T-helper 22 cell (primary cell): ENCODE measurements at places on chromosomes 16 and 17.

DNA sequence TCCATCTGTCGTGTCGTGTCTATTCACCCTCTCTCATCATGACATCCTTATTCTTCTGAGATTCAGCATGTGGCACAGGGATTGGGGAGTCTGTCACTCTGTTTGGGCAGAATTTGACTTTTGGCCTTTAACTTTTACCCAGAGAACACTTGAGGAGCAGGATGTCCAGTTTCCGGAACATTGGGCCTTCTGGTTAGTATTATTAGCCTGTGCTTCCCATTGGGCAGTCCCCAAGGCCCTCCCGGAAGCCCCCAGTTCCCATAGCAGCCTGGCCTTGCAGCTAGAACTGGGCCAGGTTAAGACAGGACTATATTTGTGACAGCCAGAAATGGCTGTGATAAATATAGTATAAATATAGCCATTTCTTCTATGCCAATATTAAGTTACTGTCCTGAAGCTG, 9.6 kb downstream of the SCN4A start:
- no peak for DNase-seq

DNA sequence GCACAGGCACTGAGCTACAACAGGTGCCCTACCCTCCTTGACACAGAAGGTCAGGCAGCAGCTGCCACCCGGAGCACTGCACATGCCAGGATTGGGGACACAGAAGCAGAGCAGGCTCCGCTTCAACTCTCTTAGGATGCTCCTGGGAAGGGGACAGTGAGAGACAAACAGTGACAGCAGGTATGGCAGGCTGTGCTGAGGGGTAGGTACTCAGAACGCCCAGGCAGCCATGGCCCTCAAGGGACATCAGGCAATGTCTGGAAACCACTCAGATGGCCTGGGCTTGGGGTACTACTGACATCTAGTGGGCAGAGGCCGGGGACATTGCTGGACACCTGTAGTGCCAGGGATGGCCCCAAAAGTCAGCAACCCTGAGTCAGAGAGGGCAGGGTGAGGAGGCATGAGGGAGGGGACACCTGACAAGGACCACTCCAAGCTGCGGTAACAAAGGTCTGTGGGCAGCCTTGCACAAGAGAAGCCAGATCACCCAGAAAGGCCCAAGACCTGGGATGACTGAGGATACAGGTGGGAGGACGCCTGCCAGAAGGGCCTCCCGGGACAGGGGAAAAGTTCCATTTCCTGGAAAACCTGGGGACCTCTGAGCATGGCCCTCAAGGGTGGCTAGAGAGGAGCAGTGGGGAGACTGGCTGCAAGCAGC, 21.2 kb downstream of the PEMT start:
- no peak for DNase-seq

GRCh38 chr17:44029736-44030135, 15.0 kb upstream of the TMEM101 start:
- no peak for DNase-seq

DNA sequence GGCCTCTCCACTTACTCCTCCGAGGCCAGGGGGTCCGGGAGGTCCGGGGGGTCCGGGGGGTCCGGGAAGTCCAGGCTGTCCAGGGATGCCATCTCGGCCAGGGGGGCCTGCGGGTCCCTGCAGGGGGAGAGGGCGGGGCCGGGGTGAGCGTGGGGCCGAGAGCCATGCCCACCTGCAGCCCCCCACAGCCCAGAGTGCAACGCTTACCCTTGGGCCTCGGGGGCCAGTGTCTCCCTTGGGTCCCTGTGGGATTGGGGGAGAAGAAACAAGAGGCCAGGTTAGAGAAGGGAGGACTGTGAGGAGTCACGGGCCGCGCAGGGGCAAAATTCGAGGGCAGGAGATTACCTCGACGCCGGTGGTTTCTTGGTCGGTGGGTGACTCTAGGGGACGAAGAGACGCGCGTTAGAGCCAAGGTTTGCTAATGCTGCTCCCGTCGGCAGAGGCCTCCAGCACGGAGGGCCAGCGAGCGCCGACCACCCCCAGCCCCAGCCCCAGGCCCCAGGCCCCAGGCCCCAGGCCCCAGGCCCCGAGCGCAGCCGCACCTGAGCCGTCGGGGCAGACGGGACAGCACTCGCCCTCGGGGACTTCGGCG, 2.1 kb downstream of the COL1A1 start:
- no peak for DNase-seq

DNA sequence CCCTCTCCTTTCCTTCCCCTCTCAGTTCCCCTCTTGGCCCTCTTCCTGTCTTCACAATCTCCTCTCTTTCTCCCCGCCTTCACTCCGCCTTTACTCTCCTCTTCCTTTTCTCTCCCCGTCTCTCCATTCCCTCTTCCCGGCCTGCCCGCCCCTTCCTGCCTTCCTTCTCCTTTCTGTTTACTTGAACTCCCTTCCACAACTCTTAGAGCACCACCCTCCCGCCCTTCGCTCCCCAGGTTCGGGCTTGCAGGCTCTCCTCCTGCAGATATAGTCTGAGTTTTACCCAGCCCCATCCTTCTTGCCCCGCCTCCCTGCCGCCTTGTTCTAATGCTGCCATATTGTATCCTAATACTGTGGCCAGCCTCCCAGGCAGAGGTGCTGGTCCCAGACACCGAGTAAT, 201.5 kb upstream of the N4BP1 start:
- no peak for DNase-seq

GRCh38 chr16:11168386-11169051, 87.5 kb downstream of the SOCS1 start:
- DNase-seq: no peak

GRCh38 chr17:78316867-78317789, 42.7 kb downstream of the SOCS3 start:
- DNase-seq: no peak

DNA sequence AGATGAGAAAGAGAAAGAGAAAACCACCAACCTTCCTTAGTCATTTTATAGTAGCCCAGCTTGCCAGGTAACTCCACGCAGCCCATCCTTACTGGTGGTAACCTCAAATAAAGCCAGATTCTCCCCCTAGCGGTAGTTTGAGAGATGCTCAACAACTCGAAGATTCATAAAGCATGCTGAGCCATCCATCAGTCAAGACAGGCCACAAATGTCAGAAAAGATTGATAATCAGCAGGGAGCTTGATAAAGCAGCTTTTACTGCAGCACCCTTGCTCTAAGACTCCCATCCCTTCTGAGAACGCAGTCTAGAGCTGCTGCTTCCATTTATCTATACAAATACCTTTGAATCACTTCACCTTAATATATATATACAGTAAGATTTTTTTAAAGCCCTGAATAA, 451.5 kb upstream of the HSBP1 start:
- no peak for DNase-seq

DNA sequence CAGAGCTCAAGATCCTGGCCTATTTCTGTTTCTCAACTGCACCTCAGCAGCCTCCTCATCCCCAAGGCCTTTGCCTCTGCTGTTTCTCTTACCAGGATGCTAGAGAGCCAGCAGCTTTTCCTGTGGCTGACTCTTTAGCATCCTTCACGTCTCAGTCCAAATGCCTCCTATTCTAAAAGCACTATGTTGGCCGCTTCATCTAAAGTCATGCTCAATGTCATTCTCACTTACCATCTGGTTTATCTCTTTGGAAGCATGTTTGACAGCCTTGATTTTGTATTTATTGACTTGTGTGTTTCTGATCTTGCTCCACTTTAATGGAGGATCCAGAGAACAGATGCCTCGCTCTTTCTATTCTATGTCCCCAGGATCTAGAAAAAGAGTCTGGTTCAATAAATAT, 351.8 kb upstream of the CDH11 start:
- no peak for DNase-seq

DNA sequence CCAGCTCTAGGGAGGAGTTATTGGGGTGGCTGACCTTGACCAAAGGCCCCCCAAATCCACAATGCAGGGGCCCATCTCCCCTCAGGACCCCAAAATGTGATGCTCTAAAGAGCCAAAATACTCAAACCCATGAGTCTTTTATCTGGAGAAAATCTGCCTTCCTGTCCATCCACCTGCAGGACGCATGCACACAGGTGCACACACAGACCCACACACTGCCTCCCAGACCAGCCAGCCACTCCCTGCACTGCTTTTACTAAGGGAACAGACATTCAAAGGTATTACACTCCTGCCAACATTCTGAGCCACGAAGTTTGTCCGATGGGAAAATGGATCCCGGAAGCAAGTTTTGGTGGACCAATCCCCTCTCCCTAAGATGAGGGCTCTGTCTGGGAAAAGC, 76.1 kb upstream of the CDH5 start:
- no peak for DNase-seq

- no peak for DNase-seq
These were observed 414.8 kb downstream of the MAF start for GRCh38 chr16:79185711-79186110.

DNA sequence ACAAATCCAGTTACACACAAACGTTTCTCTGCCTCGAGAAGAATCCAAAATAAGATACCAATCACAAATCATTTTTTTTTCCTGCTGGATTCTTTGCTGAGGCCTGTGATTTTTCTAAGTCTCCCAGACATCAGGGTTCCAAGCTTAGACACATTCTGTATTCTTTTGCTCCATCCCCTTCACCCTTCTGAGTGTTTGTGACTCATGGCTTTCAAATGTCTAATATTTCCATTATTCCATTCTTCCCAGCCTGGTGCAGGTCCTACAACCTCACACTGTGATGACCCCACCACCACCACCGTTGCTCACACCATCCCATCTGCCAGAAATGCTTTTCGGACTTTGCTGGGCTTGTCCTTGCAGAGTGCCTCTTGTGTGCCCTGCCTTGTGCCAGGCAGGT, 480.1 kb downstream of the SOX9 start:
- no peak for DNase-seq

GRCh38 chr16:35565626-35566025, 2106.2 kb downstream of the TP53TG3F start:
- DNase-seq: no peak

- no peak for DNase-seq
These were observed 28.3 kb downstream of the NLRC3 start for GRCh38 chr16:3548859-3549258.

- no peak for DNase-seq
These were observed at the start of gene KATNB1 for GRCh38 chr16:57735755-57736418. Gene KATNB1, plus strand, starts transcription at chr16:57735770. Its CDS starts 1,474 bp downstream, at chr16:57737244.

DNA sequence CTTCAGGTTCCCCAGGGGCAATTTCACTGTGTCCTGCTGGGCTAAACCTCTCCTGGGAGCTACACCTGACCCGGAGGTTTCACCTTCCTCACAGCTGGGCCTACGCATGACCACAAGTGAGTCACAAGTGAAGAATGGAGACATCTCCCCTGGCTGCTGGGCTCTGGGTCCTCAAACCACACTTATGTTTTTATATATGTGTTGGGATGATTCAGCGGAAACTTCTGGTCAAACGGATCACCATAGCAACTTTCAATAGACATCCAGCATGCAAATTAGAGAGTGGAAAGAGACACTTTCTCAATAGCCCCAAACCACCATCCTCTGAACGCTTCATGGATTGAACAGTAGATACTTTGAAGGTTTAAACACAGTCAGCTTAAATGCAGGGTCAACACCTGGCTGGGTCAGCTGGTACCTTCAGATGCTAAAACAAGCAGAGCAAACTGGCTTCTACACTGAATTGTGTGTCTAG, 28.0 kb upstream of the MAF start:
- no peak for DNase-seq

DNA sequence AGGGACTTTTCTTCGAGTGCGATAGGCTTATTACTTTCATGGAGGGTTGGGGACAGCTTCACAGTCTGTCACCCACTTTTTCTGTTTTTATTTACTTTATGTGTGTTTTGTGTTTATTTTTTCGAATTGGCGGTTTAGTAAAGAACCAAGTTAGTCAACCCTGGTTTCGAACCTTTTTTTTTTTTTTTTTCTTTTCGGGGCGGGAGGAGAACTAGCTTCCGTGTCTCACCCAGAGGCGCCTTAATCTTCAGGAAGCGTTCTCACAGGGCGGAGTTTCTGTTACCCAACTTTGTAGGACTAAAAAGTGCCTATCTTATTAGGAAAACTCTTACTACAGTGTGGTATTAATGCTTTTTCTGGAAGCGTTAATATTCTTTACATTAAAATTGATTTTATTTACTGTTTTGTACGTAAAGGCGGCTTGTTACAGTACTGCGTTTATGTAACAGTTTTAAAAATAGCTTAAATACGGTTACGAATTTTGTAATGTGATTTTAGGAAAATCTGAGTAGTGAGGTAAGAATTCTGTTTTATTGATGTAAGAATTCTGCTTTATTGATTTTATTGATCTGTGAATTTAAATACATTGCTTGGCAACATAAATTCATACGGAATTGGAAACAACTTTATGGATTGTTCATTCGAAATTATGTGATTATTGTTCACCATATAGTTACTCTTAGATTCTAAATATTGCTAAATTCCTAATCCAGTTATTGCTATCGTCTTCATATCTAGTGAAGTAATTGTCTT, 885 bp downstream of the ZNF207 start:
- DNase-seq: peak; percentile 49

DNA sequence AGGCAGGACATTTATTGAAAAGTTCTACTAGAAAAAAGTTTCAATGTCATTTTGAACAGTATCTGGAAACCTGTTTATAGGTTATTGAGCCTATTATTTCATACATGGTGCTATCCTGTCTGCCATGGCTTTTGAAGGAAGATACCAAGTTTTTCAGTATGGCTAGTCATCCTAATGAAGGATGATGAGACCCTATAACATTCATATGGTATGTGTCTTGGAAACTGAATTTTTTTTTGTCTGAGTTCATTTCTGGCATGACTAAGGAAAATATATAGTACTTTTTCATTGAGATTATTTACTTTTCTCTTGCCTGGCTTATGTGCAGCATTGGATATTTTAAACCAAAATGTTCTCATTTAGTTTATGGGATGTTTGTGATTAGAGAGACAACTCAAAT, 30.2 kb downstream of the CLTC start:
- no peak for DNase-seq

DNA sequence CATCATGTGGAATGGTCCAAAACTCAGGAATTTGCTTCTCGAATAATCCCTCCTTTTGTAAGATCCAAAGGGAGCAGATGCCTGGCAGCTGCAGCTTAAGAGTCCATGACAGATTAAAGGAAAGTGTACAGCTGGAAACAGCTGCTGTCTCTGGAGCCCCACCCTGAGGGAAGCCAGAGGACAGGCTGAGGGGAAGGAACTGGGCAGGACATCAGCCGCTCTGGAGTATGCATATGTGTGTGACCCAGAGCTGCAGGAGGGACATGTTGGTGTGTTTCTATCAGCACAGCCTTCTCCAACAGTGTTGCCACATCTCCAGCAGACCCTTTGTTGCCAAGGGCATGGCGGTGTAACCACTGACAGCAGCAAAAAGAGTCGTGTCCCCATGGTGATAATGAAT, 46.2 kb downstream of the CYB561 start:
- no peak for DNase-seq

DNA sequence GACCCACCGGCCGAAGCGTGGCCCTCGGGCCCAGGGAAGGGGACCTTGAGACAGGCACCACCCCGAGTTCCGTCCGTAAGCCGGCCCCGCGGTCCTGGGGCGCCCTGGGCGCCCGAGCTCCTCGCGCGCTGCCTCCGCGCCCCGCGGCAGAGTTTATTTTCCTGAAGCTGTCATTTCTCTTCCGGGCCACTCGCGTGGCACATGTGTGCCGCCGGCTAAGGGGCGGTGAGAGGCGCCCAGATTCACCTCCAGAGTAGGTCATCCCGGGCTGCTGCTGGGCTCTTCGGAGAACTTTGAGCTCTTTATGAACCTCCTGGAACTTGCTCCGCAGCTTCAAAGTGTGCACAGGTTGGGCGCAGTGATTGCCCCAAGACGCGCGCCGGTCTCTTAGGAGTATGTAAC, 489 bp downstream of the ZC3H18 start:
- DNase-seq: peak; percentile 29
